Thyroid gland (tissue), 4 donors: ENCODE measurements at places on chromosomes 6 and 20. TPM values are rescaled to one million over a fixed set of nuclear protein-coding genes. Genes with fewer than 3 reads are reported as not detected.

GGTLC1 gene
- total RNA-seq, result 2.0 TPM

DNA sequence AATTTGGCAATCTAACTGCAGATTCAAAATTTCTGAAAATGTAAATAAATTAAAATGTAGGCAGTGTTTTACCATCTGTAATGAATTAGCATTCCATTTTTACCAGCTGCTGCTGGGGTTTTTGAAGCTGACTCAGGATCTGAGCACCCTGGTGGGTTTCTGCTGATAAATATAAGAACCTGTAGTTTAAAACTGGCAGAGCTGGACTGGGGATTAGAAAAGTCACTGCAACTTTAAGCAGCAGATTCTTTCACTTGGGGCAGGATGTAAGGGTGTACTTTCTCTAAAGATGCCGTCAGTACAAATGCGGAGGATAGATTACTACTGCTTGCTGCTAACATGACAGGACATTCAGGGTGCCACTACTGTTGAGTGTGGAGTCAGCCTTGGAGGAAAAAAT is 341.8 kb downstream of the CDKAL1 start:
- H3K36me3 ChIP-seq, result no peaks in the 10 kb centered on the region
- no peaks in the 10 kb centered on the region for H3K27me3 ChIP-seq
- H3K4me1 ChIP-seq, result no peaks in the 10 kb centered on the region

GRCh38 chr6:51717477-51717876 is 369.9 kb downstream of the PKHD1 start:
- no peak overlapping the region for H3K4me3 ChIP-seq
- H3K27me3 ChIP-seq, result no peaks in the 10 kb centered on the region
- no peak for DNase-seq
- no peaks in the 10 kb centered on the region for H3K4me1 ChIP-seq

RAB32 gene
- total RNA-seq, result 22.2 TPM

DNA sequence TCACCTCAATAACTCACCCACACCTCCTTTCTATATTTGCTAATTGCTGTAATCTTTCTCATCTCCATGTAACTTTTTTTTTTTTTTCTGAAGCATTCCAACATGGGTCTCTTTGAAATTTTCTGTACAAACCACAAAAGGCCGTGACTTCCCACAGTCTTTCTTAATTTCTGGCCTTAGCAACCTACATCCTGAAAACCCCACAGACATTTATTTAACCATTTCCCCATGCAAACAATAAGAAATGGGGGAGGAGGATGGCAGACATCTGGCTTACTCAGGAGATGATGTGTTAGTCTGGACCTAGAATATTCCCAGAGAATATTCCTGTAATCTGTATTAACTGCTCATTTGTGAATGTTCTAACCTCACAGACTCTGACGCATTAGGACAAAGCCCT is 57.6 kb downstream of the MEP1A start:
- peaks cover 15% of the 10 kb centered on the region for H3K4me1 ChIP-seq
- no peak for DNase-seq
- H3K27me3 ChIP-seq, result no peaks in the 10 kb centered on the region
- H3K36me3 ChIP-seq, result no peaks in the 10 kb centered on the region

- no peaks in the 10 kb centered on the region for H3K27me3 ChIP-seq
- H3K36me3 ChIP-seq, result no peaks in the 10 kb centered on the region
- H3K4me1 ChIP-seq, result no peaks in the 10 kb centered on the region
- no peak overlapping the region for H3K27ac ChIP-seq
- no peak for DNase-seq
Observed at GRCh38 chr20:17460119-17460518, 71.1 kb downstream of the BFSP1 start.

GRCh38 chr6:127120787-127121636 is 2.5 kb downstream of the RSPO3 start:
- peak; percentile 71 for DNase-seq
- H3K4me3 ChIP-seq, result no peak overlapping the region
- H3K27me3 ChIP-seq, result peaks cover 5% of the 10 kb centered on the region
- H3K27ac ChIP-seq, result no peak overlapping the region
- peaks cover 23% of the 10 kb centered on the region for H3K4me1 ChIP-seq

GRCh38 chr6:24935366-24936152 is at the start of gene RIPOR2:
RIPOR2 (minus strand) TSS chr6:24935960; CDS start chr6:24935898, 62 bp downstream.
- H3K27ac ChIP-seq, result no peak within 1 kb of the TSS
- H3K4me1 ChIP-seq, result peaks cover 15% of the 10 kb centered on the region
- H3K27me3 ChIP-seq, result no peaks in the 10 kb centered on the region
- no peak for DNase-seq
- H3K36me3 ChIP-seq, result no peaks in the 10 kb centered on the region
- no peak within 1 kb of the TSS for H3K4me3 ChIP-seq

DNA sequence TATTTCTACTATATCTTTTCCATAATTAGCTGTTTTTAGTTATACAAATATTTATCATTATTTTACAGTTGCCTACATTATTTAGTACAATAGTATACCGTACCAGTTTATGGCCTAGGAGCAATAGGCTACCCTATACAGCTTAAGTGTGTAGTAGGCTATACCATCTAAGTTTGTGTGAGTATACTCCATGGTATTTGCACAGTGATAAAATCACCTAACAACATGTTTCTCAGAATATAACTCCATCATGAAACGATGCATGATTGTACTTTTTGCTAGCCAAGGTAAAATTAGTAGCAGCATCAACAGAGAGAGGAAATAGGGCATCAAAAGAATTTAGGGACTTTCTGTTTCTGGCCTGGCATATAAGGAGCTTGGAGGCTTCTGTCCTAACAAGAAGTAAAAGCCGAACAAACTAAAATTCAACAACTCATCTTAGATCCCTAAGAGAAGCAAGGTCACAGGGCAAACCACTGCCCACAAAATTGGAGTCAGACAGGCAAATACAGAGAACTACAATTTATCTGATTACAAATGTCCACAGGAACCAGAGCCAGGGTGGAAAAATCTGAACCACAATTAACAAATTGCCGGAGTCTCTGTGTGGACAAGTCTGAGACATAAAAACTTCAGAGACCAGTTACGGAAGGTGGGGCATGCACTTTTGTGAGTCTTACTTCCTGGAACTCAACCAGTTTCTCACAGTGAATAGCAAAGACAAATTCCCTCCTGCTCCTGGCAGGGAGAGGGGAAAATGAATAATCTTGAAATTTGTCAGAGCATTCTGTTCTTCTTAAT is 671.4 kb downstream of the RFPL4B start:
- H3K36me3 ChIP-seq, result no peaks in the 10 kb centered on the region
- H3K27ac ChIP-seq, result peak overlapping the region; percentile 8
- no peaks in the 10 kb centered on the region for H3K27me3 ChIP-seq

GRCh38 chr6:166597711-166598440 is 11.4 kb upstream of the RAMACL start:
- DNase-seq, result no peak
- no peaks in the 10 kb centered on the region for H3K36me3 ChIP-seq
- H3K27me3 ChIP-seq, result no peaks in the 10 kb centered on the region
- peaks cover 27% of the 10 kb centered on the region for H3K4me1 ChIP-seq
- H3K27ac ChIP-seq, result peak overlapping the region; percentile 75

SLC17A9 gene
- 1.2 TPM for total RNA-seq

TRIM15 gene
- not detected for total RNA-seq

SYNDIG1 gene
- 11.7 TPM for total RNA-seq

DNA sequence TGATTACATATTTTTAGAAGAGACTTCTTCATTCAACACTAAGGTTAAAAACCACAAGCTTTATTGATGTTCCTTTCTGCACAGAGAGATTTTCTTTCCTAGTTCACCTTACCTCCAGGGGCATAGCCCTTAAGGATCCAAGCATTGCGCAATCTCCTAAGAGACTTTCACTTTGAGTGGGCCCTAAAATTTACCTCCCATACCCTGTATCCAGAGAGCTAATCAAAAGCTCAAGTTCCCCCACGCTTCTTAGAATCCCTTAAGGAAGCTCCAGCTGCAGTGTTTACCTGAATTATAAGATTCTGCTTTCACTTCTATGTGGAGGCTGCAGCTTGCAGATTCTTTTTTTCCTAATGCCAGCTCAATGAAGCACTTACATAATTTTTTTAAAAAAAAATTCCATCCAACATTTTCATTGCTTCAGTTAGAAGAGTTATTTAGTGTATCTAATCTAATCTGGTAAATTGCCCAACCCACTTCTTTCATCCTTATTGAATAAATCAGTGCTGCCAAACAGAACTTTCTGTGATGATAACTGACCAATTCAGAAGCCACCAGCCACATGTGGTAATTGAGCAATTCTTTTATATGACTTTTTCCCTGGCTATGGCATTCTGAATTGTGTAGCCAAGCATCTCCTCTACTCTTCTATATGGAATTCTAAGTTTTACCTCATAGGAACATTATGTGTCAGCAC is 24.6 kb upstream of the SPTLC3 start:
- H3K4me1 ChIP-seq, result no peaks in the 10 kb centered on the region
- H3K36me3 ChIP-seq, result no peaks in the 10 kb centered on the region
- H3K27me3 ChIP-seq, result no peaks in the 10 kb centered on the region
- H3K4me3 ChIP-seq, result no peak overlapping the region
- no peak overlapping the region for H3K27ac ChIP-seq
- no peak for DNase-seq

NEURL2 gene
- 16.5 TPM for total RNA-seq

GRCh38 chr6:82397962-82398692 is 34.5 kb downstream of the TPBG start:
- H3K4me3 ChIP-seq, result no peak overlapping the region
- H3K27me3 ChIP-seq, result no peaks in the 10 kb centered on the region
- peaks cover 3% of the 10 kb centered on the region for H3K4me1 ChIP-seq

GRCh38 chr20:45016089-45016671 is 49.9 kb downstream of the STK4 start:
- H3K36me3 ChIP-seq, result no peaks in the 10 kb centered on the region
- DNase-seq, result no peak
- H3K4me1 ChIP-seq, result no peaks in the 10 kb centered on the region
- no peak overlapping the region for H3K27ac ChIP-seq

ALDH5A1 gene
- total RNA-seq, result 20.4 TPM

DAAM2 gene
- 17.8 TPM for total RNA-seq

- no peaks in the 10 kb centered on the region for H3K36me3 ChIP-seq
- H3K27me3 ChIP-seq, result no peaks in the 10 kb centered on the region
- H3K4me3 ChIP-seq, result no peak overlapping the region
Observed at GRCh38 chr6:5139828-5140771, 55.0 kb downstream of the PPP1R3G start.

DNA sequence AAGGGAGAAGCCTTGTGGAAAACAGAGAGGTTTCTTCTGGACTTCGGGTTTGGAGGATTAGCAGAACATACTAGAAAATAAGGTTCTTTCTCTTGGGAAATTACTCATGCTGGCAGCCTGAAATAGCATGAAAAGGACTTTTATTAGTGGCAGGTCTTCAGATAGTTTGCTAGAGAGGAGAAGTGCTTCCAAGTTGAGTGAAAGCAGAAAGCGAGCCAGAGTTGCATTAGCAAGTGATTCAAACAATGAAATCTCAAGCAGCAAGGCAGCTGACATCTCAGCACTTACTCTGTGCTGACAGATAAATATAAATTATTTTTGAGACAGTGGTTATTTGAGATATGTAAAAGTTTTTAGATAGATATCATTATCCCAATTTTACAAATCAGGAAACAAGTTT is 91.9 kb downstream of the PLCB4 start:
- no peaks in the 10 kb centered on the region for H3K36me3 ChIP-seq
- no peak overlapping the region for H3K4me3 ChIP-seq
- peak overlapping the region; percentile 40 for H3K27ac ChIP-seq
- DNase-seq, result peak; percentile 32

DNA sequence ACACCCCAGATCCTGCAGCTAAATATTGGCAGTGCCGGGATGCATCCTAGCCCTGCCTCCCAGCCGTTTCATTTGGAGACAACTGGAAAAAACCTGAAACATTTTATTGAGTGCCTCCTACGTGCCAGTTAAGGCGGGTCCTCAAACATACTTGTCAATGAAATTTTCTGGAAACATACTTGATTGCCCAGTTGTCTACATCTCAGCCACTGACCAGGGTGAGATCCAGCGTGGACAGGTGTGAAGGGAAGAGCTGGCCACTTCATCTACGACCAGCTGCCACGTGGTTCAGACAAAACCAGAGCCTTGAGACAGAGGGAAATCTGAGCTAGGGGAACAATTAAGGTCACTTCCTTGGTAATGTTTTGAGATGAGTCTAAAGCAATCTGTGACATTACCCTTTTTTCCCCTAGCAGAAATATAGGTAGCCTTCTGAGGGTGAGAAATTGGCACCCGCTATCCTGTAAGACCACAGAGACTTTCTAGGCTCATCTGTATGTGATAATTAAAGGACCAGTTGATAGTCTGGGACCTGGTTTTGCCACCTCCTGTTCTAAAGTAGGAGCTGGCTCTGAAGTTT is 116.3 kb upstream of the MTHFD1L start:
- no peak overlapping the region for H3K27ac ChIP-seq
- no peak overlapping the region for H3K4me3 ChIP-seq
- H3K36me3 ChIP-seq, result no peaks in the 10 kb centered on the region
- no peak for DNase-seq

GRCh38 chr6:138653435-138653834 is 120.1 kb upstream of the CCDC28A start:
- no peak for DNase-seq
- no peaks in the 10 kb centered on the region for H3K4me1 ChIP-seq
- H3K27me3 ChIP-seq, result no peaks in the 10 kb centered on the region
- no peaks in the 10 kb centered on the region for H3K36me3 ChIP-seq
- no peak overlapping the region for H3K27ac ChIP-seq
- H3K4me3 ChIP-seq, result no peak overlapping the region

DNA sequence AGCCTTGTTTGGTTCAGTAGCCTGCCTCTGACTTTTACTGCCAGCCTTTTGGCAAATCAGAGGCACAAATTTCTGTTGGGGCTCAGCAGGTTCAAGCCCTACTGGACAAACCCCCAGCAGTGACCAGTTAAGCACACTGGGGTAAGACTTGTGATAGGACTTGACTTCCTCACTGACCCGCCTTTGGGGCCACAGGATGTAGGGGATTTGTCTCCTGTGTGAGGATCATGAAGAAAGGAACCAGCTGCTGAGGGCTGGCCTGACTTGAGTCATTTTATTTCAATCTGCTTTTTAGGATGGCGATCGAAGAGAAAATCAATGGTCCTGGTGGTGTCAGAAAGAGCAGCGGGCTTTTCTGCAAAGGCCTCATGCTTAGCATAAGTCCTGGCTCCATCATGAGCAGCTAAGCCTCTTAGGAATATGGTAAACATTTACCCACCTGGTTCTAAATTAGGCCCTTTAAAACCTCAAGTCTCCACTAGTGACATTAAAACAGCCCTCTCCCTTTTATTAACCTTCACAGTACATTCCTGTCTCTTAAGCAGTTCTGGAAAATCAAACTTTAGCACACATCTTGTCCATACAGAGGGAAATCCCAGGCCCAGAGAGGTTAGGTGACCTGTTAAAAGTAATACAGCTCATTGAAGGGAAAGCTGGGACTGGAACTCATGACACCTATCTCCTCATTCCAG is 16.6 kb downstream of the CHMP4B start:
- no peak overlapping the region for H3K4me3 ChIP-seq
- H3K36me3 ChIP-seq, result no peaks in the 10 kb centered on the region
- peaks cover 89% of the 10 kb centered on the region for H3K4me1 ChIP-seq
- no peak for DNase-seq
- no peaks in the 10 kb centered on the region for H3K27me3 ChIP-seq
- peak overlapping the region; percentile 77 for H3K27ac ChIP-seq

FAM83B gene
- 20.3 TPM for total RNA-seq
